Posterior cingulate gyrus (tissue), 11 donors: ENCODE measurements at places on chromosomes 2 and 18.
A peak's percentile ranks its signal among the peaks of the same experiment; 100 is the strongest.

- DNase-seq = no peak
Observed at GRCh38 chr18:70981400-70982140, 692.7 kb downstream of the SOCS6 start.

- DNase-seq = no peak
Observed at GRCh38 chr2:179556425-179556824, 291.8 kb upstream of the SESTD1 start.

DNA sequence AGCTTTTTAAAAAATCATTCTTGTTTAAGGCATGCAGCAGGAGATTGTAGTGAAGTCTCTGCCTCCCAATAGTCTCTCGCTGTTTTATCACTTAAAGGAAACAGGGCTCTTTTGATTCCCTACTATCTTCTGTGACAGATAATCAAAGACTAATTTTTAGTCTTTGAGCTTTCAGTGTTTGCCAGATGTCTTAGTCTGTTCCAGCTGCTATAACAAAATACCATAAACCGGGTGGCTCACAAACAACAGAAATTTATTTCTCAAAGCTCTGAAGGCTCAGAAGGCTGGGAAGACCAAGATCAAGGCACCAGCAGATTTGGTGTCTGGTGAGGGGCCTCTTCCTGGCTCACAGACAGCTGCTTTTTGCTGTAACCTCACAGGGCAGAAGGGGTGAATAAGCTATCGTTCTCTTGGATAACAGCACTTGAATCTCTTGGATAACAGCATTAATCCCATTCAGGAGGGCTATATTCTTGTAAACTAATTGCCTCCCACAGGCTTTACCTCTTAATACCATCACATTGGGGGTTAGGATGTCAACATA is 37.8 kb upstream of the STAT4 start:
- no peak for DNase-seq

- peak; percentile 2 for DNase-seq
Observed at GRCh38 chr2:98903064-98903355, 33.0 kb downstream of the CRACDL start.

DNA sequence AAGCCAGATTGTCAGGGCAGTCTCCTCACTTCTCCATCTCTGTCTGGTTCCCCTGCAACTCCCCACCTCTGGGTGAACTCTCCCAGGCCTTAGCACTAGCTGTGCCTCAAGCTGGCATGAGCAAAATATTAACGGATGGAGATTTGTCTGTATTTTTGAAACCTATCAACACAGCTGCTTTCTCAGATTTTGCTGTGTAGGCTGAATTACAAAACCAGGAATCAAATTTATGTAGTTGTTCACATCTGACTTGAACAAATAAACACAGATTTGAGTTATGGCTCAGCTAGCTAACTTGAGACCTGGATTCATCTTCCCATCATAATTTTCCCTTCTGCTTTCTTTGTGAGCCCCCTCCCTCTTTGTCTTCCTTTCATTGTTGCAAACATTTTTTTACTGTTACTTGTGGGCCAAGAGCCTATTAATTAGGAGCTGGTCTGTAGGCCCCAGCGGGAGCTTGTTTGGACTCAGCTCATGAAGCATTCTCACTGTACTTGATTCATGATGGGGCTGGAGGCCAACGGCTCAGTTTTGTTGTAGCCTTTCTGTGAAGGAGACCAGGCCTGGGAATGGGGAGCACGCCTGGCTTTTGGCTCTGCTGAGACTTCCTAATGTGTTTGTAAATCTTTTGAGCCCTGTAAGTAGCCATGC is 164.1 kb upstream of the GATA6 start:
- no peak for DNase-seq

GRCh38 chr2:53697686-53698085 is 69.9 kb upstream of the CHAC2 start:
- DNase-seq = no peak

DNA sequence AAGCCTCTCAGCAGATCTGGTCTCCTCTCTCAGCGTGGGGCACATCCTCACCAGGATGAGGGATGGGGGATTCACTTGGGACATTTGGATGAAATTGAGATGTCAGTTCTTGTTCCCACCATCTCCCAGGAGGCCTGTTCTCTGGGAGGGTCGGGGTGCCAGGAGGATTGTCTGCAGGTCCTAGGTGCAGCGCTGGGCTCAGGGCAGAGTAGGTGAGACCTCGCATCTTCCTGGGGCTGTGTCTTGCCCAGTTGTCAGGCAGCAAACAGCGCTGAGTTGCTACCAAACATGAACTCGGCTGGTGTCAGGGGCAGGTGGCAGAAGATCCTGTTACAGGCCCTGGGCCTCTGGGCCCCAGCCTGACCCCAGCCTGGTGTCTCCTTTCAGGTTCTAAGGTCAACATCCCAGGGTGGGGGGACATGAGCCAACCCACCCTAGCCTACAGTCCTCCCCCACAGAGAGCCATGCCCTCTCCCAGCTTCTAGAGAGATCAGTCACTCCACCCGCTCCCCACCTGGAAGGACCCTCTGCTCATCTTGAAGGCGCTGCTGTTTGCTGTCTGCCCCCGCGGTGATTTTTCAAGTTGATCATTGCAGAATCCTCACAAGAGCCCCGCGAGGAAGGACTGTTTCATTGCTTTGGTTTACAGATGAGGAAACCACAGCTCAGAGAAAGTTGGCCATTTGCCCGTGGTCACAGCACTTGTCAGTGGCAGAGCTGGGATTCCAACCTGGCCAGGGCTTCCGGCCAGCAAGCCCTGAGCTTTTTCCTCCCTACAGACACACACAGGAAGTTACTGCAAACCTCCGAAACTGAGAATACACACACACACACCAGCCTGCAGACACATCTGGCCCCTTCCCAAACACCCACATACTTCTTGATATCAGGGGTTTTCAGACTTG is 83.9 kb downstream of the STPG4 start:
- DNase-seq = no peak

GRCh38 chr2:228507870-228508269 is 326.4 kb upstream of the SPHKAP start:
- DNase-seq = no peak

DNA sequence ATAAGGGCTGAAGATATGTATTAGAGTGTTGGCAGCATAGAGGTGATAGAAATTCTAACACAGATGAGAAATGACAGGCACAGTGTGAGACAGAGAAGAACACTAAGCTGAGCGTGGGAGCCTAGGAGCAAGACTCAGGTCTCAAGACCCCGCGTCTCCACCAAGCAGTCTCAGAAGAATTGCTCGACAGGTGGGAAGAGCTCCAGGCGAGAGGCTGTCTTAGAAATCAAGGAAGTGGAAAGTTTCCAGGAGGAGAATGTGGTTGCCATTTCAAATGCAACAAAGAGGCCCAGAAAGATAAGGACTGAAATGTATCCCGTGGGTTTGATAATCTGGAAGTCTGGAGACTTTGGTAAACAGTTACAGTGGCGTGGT is 31.5 kb upstream of the CAB39 start:
- DNase-seq = no peak

DNA sequence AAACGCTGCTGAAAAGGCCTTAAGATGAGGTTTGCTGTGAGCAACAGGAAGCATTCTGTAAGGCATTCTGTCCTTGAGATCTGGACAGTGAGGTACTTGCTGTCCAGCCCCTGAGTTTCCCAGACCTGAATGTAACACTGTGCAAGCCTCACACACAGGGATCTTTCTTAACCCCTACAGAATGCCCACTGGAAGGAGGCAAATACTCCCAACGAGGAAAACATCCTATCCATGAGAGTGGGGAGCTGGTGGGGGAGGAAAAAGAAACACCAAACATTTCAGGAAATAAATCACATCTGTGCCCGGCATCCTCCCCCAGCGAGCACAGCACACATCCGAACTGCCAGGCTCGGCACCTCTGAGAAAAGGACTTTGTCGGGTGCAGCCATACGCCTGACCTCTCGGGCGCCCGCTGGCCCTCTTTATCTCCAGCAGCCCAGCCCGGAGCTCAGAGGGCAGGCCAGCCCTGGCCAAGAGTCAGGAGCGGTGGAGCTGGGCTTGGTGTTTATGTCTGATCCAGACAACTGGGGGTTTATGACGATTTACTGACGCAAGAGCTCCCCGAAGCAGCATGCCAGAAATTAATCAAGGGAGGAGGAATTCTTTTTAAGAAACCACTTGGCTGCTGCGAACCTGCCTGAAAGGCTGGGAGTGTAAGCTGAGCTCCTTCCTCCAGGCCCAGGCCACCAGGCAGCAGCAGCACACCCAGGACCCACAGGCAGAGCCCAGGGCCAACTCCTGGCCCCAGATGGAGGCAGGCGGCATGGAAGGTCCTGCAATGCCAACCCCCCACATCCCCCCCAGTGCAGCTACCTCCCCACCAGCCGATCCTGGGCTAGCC is 72.2 kb downstream of the HDAC4 start:
- DNase-seq = peak; percentile 87

DNA sequence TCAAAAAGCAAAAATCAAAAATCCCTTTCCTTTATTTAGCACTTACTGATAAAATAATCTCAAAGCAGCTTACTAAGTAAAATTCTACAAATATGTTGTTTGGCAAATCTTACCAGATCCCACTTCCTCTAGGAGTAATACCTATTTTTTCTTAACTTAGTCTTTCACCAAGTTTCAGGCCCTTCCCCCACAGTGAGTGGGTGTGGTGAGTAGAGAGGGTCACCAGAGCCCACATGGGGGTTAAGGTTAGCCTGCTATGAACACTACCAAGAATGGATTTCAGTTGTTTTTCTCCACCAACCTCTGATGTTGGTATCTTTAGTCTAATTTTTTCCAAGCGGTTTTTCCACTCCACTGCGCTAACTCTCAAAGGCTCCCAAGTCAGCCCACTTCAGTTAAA is 23.2 kb downstream of the PIAS2 start:
- DNase-seq = no peak

DNA sequence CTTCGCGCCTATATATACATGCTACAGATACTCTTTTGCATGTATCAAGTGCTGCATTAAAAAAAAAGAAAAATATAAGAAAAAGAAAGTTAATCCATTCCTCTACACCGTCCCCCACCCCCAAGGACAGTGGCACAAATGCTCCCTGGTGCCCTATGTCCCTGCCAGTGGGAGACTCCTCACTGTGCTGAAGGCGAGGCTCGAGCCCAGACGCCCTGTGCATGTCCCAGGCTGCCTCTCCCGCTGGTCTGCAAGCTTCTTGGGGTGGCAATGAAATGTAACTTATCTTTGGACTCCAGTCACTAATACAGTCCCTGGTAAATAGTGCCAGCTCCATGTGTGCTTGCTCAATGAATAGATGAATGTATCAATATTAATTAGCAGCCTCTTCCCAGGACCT is 185.6 kb upstream of the SMAD2 start:
- DNase-seq = no peak

DNA sequence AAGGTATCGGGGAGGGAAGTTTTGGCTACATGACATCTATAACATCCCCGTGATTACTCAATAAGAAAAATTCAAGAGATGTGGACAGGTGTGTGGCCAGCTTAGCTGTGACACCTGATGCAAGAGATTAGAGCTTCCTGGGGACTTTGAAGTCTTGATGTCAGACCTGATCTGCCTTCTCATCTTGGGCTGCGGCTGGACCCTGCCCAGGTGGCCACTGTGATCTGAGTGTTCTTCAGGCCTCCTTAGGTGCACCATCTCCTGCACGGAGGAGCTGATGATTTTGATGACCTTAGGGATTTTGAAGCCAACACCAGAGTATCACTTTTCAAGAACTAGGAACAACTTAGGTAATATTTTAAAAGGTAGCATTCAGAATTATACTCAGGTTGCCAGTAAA is 113.5 kb downstream of the FEZ2 start:
- no peak for DNase-seq

GRCh38 chr2:233285921-233286320 is 21.7 kb upstream of the SAG start:
- no peak for DNase-seq

DNA sequence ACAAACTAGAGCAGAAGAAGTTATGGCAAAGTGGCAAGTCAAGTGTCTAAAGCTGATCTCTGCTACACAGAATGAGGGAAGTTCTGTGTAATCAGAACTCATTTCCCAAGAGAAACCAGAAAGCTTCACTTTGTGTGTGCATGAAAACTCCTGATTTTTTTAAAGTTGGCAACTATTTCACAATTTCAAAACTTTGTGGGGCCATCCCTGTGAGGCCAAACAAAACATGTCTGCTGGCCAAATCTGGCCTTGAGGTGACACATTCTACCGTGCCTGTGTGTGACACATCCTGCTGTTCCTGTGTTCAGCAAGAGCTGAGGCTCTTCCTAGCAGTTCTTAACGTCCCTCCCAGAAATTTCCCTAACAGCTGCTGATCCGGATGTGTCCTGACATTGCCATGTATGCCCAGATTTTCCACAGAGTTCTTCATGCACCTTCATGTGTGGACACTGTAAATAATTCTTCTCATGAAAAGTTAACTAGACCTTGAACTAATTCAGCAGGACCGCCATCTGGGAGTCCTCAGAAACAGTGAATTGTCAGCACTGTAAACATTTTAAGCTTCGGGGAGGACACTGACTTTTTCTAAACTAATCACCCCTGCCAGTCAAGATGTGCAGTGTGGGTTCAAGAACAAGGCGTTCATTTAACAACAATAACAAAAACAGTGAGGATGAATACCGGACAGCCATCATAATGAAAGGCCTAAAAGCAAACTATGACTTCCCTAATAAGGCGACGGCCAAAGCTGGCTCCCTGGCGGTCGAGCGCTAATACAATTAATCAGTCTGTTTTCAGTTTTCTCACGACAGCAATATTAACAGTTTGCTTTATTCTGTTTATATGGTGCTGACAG is 99.0 kb downstream of the PLEKHM3 start:
- DNase-seq = no peak

DNA sequence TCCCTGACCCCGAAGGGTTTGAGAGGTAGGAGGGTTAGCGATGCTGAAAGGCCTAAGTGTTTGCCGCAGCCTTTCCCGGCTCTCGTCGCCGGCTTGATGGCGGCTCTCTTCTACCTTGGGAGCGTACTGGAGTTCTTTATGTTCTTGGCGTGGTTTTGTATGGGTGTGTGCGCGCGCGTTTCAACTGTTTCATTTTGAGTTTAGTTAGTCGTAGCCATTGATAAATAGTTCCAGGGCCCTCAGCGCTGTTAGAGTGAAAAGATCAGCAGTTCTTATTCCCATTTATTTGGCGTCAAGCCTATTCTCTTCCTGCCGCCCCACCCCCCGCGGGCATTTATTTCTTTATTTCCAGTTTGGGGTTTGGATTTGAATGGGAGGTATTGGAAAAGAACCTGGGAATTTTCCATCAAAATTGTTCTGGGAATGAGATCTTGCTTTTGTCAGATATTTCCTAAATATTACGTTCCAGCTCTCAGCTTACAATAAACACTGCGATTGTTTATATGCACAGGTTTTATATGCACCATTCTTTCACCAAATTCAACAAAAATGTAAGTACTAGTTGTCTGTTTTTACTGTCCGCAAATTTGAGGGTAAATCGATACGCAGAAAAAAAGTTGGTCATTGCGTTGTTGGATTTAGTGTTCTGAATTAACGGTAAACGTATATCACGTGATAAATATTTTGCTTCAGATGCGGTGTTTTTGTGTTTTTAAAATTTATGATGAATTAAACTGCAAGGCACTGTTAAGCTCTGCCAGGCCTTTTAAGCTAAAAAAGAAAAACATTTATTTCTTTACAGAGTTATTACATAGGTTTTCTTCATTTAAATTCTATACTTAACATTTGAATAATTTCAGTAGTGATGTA is 954 bp downstream of the CCNT2 start:
- peak; percentile 85 for DNase-seq

- no peak for DNase-seq
Observed at GRCh38 chr2:207087046-207087902, 78.5 kb downstream of the KLF7 start.

GRCh38 chr18:63648241-63648640 is 4.2 kb upstream of the SERPINB4 start:
- no peak for DNase-seq

- DNase-seq = no peak
Observed at GRCh38 chr2:99643787-99644418, 154.1 kb upstream of the REV1 start.

- DNase-seq = no peak
Observed at GRCh38 chr2:236307641-236308040, 43.4 kb upstream of the ASB18 start.

GRCh38 chr2:111148925-111149324 is 28.2 kb downstream of the BCL2L11 start:
- no peak for DNase-seq
